ENCODE measurements at places on chromosomes 6 and 20.
A peak's percentile ranks its signal among the peaks of the same experiment; 100 is the strongest.

- no peak for DNase-seq
These were observed 32.5 kb upstream of the LYRM2 start for GRCh38 chr6:89670935-89671565.

DNA sequence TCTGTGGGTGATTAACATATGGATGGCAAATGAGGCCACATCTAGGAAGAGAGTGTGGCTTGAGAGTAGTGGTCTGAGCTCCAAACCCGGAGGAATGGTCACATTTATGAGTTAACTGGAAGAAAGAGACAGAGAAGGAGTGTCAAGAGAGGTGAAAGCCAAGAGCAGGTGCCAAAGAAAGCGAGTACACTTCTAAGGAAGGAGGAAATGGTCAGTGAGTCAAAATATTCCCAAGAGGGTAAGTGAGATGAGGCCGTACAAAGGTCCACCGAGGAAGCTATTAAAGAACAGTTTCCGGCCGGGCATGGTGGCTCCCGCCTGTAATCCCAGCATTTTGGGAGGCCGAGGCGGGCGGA is 104.5 kb upstream of the RNF24 start:
- DNase-seq: no peak

GRCh38 chr6:150231525-150231850 is 88.6 kb downstream of the PPP1R14C start:
- DNase-seq: no peak

DNA sequence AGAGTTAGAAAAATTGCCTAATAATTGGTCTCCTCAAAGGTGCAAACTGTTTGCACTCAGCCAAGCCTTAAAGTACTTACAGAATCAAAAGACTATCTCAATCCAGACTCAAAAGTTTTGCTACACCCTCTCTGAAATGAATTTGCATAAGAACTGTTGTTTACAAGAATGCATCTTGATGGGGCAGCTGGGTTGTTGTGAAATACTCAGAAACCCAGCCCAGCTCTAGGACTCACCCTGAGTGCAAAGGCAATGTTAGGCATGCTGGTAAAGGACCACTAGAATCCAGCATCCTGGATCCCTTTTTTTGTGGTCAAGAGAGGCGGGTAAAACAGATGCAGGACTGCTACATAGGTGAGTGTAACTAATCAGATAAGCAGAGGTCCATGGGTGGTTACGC is 700.2 kb downstream of the EYS start:
- DNase-seq: no peak

DNA sequence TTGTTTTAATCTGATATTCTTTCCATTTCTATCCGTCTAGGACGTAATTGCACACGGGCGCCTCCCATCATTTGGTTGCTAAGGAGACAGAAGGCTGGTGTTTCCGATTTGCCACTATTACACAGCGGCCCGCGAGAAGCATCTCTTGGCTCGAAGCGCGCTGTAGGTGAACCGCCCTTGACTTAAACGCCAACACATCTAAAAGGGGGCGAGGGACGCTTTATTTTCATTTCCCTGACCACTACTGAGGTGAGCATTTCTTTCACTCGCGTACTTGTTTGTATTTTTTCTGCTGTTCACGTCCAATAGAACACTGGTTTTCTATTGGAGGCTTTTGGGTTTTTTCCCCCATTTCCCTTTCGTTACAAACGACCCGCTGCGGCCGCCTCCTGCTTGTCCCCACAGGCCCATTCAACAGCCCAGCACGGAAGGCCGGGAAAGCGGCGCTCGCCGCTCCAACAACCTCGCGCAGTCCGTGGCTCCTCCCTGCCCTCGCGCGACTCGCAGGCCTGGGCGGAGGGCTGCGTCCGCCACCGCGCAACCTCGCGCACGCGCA is 505 bp upstream of the WRNIP1 start:
- DNase-seq: peak; percentile 44

- no peak for DNase-seq
These were observed 126.4 kb upstream of the DUSP22 start for GRCh38 chr6:165906-166305.

DNA sequence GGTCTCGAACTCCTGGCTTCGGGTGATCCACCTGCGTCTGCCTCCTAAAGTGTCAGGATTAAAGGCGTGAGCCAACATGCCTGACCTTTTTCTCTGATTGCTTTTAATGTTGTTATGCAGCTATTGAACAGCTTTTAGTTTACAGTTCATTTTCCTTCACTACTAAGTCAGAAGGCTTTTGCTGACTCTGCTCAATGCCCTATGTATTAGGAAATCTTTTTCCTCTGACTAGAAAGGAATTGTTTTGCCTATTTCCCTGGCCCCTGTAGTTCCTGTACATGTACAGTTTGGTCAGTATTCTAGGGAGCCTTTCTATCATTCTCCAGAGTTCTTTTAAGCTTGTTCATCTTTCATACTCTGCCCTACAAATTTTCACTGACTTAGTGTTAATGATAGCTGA is 280.2 kb downstream of the CDKAL1 start:
- no peak for DNase-seq

- no peak for DNase-seq
These were observed 21.1 kb downstream of the ZNF184 start for GRCh38 chr6:27451660-27452390.

DNA sequence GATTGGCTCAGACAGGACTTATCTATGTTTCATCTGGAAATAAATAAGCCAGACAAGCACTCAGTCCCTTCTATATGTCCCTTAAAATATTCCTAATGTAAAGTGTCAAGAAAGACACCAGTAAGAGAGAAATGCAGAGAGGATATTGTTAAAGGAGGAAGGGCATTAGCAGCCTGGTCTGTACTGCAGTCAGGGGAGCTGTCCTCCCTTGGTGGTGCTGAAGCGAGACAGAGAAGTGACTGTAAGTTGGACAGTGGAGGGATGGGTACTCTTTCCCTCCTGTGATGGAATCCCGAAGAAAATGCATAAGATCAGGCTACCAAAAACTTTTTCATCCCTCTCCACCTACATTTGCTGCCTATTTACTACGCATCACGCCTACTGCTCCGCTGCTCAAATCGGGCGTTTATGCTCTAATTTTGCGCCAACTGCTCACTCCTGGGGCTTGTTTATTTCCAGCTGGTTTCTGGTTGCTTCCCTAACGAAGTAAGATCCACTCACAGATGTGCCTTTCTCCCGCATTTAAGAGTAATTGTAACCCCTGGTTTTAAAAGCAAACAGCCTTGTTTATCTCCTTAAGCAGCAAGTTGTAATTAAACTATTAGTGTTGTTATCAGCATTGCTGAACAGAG is 35.2 kb downstream of the PHACTR1 start:
- peak; percentile 15 for DNase-seq

DNA sequence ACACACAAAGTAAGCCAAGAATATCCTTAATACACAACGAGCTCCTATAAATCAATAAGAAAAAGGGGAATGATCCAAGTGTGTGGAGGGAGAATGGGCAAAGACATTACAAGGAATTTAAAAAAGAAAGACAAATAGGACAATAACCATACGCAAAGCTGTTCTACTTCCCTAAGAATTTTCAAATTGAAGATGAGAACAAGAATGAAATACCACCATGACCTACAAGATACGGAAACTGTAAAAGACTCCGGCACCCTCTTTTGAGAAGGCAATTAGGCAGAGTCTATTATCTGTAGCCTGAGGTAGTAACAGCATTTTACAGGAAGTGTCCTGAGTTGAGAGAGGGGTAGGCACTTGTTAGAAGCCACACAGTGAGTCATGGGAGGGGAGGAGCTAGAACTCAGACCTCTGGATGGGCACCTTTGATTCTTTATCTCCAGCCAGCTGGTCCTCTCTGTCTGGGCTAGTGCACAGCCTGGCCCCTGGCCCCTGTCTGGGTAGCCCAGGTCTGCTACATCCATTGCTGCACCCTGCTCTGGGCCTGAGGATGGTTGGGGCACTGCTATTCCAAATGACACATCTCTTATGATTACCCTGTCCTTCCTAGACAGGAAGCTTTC is 15.3 kb downstream of the RSPO4 start:
- DNase-seq: no peak

- no peak for DNase-seq
These were observed 21.5 kb downstream of the SYNJ2 start for GRCh38 chr6:158002951-158003853.

DNA sequence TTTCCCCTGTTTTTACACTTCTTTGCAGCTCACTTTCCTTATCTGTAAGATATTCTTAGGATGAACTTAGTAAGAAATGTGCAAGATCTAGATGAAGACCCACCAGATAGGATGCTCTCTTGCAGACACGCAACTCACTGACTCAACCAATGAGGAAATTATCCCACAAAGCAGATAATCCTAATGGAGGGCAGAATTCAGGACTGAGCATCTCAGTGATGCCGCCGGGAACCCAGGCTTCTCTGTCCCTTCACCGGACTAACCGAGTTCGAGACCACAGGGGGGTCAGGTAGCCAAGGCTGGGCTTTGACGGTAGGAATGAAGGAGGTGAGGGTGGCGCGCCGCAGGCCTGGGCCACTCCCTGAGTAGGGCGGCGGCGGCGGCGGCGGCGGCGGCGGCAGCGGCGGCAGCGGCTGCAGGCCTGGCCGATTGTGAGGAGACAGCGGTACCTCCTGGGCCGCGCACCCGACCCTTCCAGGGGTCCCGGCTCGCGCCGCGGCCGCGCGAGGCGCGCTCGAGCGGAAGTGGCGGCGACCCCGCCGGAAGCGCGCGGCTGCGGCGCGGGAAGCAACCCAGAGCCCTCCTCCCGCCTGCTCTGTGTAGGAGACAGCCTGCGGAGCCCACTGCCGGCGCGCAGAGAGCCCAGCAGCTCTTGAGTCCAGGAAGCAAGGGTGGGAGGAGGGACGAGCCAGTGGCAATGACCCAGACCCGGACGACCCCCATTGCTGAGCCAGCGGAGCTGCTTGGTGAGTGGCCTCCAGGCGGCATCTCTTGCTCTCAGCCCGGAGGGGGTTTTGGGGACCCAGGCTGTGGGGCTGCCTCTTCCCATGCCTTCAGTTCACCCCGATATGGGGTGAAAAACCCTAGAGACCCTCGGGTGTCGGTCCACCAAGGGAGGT is at the start of gene KHDC1:
Gene KHDC1 (minus strand): TSS at position 526 of the 899 bp plus-strand sequence. CDS start 20,679 bp downstream, outside the sequence.
- DNase-seq: no peak

DNA sequence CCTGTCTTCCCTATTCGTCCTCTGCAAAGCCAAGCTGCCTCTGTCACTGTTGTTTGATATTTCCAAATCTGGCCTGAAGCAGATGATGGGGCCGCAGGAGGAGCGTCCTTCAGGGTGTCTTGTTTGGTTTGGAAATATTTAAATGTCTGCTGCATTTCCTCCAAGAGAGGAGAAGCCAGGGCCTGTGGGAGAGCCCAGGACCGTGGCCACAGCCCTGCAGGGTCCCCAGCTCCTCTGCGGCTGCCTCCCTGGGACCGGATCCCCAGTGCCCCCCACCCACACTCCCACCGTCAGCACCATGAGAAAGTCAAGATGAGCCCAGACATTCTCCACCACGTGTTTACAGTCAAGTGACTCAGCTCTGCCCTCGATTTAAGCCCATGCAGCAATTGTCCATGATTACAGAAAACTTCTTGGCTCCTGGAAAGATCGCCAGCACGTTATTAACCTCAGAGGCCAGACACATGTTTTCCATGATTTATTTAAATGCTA is 18.2 kb downstream of the FOXF2 start:
- peak; percentile 61 for DNase-seq

DNA sequence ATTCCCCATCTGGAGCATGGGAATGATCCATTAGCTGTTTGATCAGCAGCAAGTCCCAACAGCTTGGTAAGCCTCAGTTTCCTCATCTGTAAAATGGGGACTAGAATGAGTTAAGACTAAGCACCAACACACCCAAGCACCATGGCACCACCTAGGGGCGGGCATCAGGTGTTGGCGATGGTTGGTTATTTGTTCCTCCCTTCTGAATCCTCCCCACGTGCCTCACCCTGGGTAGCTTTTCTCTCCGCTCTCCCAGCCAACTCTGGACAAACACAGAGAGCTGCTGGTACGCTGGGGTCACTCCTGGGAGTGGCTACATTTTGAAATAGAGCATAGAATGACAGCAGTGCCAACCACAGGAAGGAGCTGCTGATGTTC is 13.3 kb upstream of the ITPR3 start:
- no peak for DNase-seq

DNA sequence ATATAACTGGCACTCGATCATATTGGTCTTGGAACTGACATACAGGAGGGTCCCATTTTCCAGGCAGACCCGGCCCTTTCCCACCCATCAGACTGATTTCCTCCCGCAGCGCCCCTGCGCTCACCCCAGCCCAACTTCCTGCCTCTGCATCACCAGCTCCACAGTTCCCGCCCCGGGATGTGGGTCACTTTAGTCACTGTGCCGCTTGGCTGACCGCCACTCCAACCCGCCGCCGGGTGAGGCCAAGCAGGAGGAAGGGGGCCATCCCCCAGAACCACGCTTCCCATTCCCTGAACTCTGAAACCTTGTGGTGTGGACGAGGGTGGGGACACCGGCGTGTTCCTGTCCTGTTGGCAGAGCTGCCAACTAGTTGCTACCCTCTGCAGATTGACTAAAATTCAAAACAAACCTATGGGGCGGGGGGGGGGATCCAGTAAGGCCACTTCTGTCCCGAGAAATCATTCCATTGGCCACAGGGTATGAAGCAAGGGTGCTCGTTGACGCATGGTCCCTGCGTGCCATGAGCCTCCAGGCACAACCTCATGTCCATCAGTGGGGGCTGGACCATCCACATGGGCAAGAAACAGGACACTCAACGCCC is 12.3 kb downstream of the TGM2 start:
- peak; percentile 94 for DNase-seq

DNA sequence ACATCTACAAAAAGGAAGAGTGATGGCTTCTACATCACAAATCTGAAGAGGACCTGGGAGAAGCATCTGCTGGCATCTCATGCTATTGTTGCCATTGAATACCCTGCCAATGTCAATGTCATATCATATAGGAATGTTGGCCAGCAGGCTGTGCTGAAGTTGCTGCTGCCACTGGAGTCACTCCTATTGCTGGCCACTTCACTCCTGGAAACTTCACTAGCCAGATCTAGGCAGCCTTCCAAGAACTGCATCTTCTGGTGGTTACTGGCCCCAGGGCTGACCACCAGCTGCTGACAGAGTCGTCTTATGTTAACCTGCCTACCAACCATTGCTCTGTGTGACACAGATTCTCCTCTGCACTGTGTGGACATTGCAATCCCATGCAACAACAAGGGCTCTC is 111.8 kb downstream of the PERP start:
- DNase-seq: no peak

- DNase-seq: no peak
These were observed 119.9 kb upstream of the CEP85L start for GRCh38 chr6:118771253-118771652.

GRCh38 chr6:134642279-134642678 is 307.6 kb downstream of the ALDH8A1 start:
- DNase-seq: no peak

- no peak for DNase-seq
These were observed 22.6 kb downstream of the BPIFB1 start for GRCh38 chr20:33305589-33306057.
